Daoy (cell line): ENCODE measurements at places on chromosomes 5 and 9. TPM values are rescaled to one million over a fixed set of nuclear protein-coding genes. Genes with fewer than 3 reads are reported as not detected.

BDP1 gene
- total RNA-seq: 20.5 and 21.3 TPM in 2 replicates

PCDHGC5 gene
- 0.06 and 0.09 TPM in 2 replicates for total RNA-seq

C5orf58 gene
- not detected in 2 replicates for total RNA-seq

ACOT12 gene
- not detected in 2 replicates for total RNA-seq

- DNase-seq: peak; percentile 65
These were observed 70.4 kb upstream of the CTSV start for GRCh38 chr9:97109194-97109811.

- no peak for DNase-seq
These were observed 26.2 kb upstream of the RAB14 start for GRCh38 chr9:121227862-121228261.

- no peak for DNase-seq
These were observed 47.9 kb upstream of the CTSL start for GRCh38 chr9:87677776-87678587.

GRCh38 chr5:143676802-143677201 lies 135.2 kb upstream of the HMHB1 start:
- DNase-seq: no peak

- DNase-seq: no peak
These were observed 18.7 kb upstream of the ITGA1 start for GRCh38 chr5:52769061-52769460.

DNA sequence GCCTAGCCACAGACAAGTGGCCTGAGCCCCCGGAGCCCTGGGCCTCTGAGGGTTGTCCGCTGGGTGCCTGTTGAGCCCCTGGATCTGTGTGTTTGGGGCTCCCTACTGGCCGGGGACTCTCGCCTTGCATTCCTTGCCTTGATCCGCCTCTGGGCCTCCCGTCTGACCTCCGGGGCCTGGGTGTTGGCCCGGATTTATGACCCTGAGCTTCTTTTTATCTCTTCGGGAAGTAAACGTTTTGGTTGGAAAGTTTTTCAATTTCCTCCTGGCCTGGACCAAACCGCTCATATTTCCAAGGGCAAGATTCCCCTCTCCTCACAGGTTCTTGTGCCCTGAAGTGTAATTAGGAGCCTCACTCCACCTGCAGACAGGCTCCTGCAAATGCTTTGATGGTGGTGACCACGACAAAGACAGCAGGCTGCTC lies 69.3 kb upstream of the EGFLAM start:
- no peak for DNase-seq
